ENCODE measurements at places on chromosomes 12 and 14. TPM values are rescaled to one million over a fixed set of nuclear protein-coding genes. Genes with fewer than 3 reads are reported as not detected.

- H3K4me3 ChIP-seq, result no peak overlapping the region
- H3K36me3 ChIP-seq, result no peaks in the 10 kb centered on the region
- no peaks in the 10 kb centered on the region for H3K27me3 ChIP-seq
- H3K4me1 ChIP-seq, result peaks cover 35% of the 10 kb centered on the region
- peak; percentile 37 for DNase-seq
Observed at GRCh38 chr14:32908196-32909084, 30.2 kb upstream of the NPAS3 start.

DNA sequence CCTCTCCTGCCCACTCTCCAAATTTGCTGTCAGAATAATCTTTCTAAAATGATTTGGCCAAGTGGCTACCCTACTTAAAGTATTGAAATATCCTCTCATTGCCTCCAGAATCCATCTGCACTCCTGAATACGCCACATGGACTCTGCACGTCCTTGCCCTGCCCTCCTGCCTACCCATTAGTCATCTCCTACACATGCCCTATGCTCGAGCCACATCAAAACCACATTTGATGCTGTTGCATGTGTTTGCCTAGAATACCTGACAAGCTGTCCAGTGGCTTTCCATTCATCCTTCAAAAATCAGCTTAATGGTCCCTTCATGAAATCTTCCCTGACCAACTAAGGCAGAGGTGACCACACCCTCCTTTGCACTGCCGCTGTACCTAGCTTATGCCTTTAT lies 17.0 kb downstream of the VCPKMT start:
- no peaks in the 10 kb centered on the region for H3K27me3 ChIP-seq
- H3K4me3 ChIP-seq, result no peak overlapping the region
- DNase-seq, result peak; percentile 93
- H3K4me1 ChIP-seq, result peaks cover 38% of the 10 kb centered on the region

ZNF385A gene
- total RNA-seq, result 1.8 TPM

FOXG1 gene
- total RNA-seq, result not detected

DNA sequence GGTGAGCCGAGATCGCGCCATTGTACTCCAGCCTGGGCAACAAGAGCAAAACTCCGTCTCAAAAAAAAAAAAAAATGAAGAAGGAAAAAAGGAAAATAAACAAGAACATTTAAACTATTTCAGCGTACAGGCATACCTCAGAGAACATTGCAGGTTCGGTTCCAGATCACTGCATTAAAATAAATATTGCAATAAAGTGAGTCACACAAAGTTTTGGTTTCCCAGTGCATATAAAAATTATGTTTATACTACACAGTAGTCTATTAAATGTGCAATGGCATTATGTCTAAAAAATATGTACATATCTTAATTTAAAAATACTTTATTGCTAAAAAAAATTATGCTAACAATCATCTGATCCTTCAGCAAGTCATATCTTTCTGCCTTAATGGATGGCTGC lies 53.5 kb upstream of the PLEKHG6 start:
- H3K36me3 ChIP-seq, result no peaks in the 10 kb centered on the region
- DNase-seq, result peak; percentile 38
- H3K4me1 ChIP-seq, result no peaks in the 10 kb centered on the region
- no peaks in the 10 kb centered on the region for H3K27me3 ChIP-seq
